ENCODE measurements at places on chromosomes 7 and 10.

DNA sequence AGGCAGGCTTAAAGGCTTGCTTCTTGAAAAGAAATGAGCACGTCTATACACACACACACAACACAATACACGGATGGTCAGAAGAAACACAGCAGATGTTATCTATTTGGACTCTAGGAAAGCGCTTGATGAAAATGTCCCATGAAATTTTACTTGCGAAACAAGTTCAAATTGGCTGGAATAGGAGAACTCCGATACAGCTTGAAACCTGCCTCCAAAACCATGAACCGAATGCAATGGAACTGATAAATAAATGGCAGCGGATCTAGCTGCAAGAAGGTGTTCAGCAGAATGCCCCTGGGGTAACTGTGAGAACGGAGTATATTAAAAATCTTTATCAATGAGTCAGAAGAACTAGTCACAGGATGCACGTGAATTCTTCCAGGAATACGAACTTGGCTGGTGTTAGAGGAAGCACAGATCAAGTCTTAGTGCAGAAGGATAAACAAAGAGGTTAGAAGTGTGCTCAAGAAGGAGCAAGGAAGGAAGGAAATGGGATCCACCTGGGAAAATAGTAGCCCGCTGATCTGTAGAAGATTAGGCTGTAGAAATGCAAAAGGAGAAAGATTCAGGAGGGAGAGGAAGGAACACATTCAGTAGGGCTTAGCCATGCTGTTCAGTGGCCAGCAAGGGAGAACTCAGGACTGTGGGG, 142.0 kb upstream of the PRKCQ start:
- DNase-seq, result peak; percentile 44

DNA sequence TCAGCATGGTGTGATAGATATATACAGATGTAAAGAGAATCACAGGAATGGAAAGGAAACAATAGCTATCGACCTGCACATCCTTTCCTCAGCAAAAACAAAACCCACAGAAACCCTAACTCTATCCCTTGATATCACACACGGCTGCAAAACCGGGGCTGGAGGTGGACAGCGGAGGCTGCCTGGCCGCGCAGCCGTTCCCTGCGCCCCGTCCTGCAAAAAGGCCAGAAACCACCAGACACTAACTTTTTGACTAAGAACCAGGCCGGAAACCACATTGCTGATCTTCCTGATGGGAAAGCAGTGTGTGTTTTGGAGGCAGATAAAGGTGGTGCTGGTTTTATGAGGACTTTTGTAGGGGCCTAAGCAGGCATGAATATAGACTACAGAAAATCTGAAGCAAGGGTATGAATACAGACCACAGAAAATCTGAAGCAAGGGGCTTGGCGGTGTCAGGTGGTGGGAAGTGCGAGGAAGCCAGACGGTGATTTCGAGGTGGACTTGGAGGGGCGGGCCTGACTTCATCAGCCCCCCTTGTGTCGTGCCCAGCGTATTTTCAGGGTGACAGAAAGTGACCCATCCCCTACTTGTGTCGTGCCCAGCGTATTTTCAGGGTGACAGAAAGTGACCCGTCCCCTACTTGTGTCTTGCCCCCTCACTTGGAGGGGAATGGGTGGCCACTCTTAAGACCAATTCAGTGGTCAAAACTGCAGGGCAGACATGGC, 123.3 kb downstream of the WDR37 start:
- no peak for DNase-seq

DNA sequence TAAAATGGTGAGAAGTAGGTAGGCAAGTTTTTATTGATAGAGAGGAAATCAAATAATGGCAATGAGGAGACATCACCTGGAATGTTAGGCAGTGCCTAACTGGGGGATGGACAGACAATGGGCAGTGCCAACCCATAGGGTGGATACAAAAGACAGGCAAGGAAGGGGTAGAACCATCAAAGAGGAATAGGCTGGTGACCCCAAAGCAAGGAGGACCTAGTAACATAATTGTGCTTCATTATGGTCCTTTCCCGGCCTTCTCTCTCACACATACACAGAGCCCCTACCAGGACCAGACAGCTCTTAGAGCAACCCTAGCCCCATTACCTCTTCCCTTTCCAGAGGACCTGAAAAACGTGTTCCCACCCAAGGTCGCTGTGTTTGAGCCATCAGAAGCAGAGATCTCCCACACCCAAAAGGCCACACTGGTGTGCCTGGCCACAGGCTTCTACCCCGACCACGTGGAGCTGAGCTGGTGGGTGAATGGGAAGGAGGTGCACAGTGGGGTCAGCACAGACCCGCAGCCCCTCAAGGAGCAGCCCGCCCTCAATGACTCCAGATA, 30.0 kb downstream of the PRSS2 start:
- DNase-seq, result no peak

DNA sequence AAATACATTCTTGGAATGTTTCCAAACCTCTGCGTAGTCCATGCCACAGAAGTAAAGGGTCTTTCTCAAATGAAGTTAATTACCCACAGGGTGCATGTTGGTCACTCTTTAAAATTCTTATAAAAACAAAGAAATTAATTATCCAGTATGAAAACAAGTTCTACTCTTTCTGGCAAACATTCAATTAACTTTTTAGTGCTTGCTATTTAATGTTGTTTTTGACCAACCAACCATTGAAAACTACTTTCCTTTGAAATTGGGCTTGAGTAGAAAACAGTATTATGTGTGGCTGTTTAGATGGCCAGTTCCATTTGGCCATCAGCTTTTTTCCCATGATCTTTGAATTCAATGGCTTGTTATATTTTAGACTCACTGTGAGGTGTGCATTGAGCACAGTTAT, 83.0 kb downstream of the TAF3 start:
- no peak for DNase-seq

- DNase-seq, result no peak
Measured at GRCh38 chr7:36165059-36165458, 12.0 kb downstream of the EEPD1 start.

GRCh38 chr7:135712182-135712782, 15.7 kb downstream of the SLC13A4 start:
- DNase-seq, result no peak

GRCh38 chr7:25906003-25906402, 246.0 kb upstream of the NFE2L3 start:
- no peak for DNase-seq

All from LoVo (cell line).